ENCODE measurements at places on chromosomes 2 and 18.

GRCh38 chr18:58544616-58545337 is 84.1 kb downstream of the ALPK2 start:
- no peak for DNase-seq

GRCh38 chr2:144479138-144479537 is 40.8 kb downstream of the ZEB2 start:
- DNase-seq = no peak

DNA sequence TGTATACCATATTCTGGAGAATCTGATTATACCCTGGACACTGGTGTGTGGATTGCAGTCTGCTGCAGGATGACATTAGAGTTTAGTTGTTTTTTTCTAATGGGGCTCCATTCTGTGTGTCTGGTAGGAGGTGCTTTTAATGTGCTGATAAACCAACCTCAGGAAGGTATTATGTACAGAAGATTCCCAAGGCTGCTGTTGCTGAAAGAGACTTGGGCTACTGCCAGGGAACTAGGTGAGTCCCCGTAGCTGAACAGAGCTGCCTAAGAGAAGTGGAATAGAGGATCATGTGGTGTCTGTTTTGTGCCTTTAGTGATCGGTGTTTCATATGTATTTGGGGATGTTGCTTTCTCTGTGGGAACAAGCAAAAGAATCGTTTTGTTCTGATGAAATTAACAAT is 16.5 kb downstream of the SPATA3 start:
- no peak for DNase-seq

DNA sequence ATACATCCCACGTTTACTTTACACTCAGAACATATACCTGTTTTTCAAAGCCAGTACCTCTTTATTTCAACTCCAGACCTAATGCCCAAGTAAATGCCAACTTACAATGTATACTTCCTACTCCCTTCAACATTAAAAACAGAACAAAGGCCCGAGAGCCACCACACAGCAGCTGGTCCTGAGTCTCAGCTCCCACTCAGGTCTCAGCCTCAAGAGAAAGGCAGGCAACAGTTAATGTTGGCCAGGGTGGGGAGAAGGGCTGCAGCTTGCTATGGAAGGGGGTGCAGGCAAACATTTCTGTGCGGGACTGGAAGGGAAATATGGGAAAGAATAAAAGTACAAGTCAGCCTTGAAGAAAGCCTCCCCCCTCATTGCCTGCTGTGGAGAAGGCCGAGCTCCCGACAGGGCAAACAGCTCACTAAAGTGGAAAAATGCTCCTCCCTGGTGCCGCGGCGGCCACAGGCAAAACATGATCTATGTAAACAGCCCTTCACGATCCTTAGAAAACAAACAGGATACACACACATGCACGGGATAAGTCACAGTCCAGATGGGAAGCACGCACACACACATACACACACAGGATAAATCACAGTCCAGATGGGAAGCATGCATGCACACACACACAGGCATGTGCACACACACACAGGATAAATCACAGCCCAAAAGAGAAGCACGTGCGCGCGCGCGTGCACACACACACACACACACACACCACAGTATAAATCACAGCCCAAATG is 67.4 kb downstream of the ADNP2 start:
- DNase-seq = peak; percentile 31

DNA sequence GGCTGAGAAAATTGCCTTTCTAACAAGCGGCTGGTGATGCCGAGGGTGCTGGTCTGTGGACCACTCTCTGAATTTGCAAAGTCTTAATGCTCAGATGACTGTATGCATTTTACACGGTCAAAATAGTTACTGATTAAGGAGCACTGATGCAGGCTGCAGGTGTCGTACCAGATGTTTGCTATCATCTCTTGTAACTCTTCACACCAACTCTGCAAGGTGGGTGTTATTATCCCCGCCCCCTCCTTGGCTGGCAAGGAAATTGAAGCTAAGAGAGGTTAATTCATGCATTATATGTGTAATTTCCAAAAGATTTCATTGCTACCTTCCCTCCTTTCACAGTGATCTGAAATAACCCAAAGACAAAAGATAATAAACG is 13.0 kb upstream of the LBH start:
- DNase-seq = no peak

DNA sequence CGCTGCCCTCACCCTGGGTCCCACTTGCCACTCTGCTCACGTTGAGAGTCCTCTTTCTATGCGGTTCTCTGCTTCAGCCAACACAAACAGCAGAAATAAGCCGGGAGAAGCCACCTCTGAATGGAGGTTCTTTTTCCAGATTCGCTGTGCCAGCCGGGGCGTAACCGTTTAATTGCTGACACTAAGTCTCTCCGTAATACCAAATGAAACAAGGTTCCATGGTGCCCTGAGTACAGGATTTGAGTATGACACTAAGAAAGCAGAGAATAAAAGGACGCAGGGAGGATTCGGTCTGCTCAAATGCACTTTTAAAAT is 37.6 kb downstream of the CTIF start:
- DNase-seq = no peak

- no peak for DNase-seq
Observed at GRCh38 chr2:207956771-207957170, 68.6 kb downstream of the PLEKHM3 start.

DNA sequence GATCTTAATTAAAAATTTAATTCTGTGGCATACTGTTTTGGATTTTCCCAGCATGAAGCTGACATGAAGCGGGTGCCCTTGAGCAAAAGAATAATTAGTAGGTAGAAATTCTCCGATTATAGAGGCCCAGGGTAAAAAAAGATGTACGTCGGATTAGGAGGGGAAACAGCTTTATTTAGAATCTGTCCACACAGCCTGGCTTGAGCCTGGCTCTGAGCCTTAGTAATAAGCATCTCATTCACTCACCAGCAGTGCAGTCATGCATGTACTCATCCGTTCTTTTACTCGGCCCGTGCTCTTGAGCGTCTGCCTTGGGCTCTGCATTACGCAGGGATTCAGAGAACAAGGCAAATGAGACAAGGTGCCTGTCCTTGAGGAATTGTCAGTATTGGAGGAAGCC is 219.3 kb downstream of the AGAP1 start:
- DNase-seq = no peak

DNA sequence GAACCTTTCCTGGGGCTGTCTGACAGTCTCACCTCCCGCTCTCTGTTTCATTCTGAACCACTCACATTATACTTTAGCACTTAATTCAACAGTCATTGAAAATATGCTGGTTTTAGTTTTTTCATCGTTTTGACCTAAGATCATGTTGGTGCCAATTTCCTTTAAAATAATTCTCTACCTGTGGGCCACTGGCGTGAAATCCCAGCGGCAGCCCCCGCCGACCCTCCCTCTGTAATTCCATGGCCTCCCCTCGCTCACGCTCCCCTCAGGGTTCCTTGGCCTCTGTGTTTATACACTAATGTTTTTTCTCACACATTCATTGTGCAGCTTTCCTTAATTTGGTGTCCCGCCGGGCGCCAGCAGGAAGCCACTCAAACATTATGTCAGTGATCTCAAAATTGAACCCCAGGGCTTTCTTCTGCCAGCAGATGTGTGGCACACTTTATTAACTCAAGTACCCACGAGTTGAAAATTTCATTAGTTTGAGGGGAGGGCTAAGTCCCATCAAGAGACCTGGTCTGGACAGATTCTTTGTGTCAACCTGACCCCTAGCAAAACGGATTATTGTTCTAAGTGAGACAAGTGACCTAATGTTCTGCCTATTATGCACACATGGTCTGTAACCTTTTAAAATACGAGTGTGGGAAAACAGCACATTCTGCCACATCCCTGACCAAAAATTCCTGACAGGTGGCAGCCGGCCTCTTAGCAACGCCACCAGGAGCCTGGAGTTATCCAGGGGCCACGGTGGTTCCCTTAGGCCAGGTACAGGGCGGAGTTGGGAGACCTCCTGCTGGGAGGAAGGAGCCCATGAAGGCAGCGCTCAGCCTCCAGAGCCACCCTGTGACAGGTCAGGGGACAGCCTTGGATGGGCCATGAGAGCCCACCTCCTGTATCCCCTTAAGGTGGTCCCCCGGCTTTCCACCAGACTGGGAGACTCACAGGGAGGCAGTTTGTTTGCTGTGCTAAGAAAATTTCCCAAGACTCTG is 53.1 kb downstream of the APOB start:
- DNase-seq = no peak

GRCh38 chr2:135299658-135300244 is 231.3 kb downstream of the ZRANB3 start:
- no peak for DNase-seq

- no peak for DNase-seq
Observed at GRCh38 chr2:65358678-65359400, 73.6 kb downstream of the SPRED2 start.

GRCh38 chr2:46784278-46784677 is 131.3 kb downstream of the MCFD2 start:
- no peak for DNase-seq

GRCh38 chr18:59787998-59788790 is 91.0 kb upstream of the CCBE1 start:
- DNase-seq = no peak
